NCI-H748 treated with DMSO at 0.1 percent for 48 hours (cell line): ENCODE measurements at places on chromosomes 12 and 14.

GRCh38 chr12:82517027-82517426 is 158.7 kb downstream of the METTL25 start:
- no peak for DNase-seq

DNA sequence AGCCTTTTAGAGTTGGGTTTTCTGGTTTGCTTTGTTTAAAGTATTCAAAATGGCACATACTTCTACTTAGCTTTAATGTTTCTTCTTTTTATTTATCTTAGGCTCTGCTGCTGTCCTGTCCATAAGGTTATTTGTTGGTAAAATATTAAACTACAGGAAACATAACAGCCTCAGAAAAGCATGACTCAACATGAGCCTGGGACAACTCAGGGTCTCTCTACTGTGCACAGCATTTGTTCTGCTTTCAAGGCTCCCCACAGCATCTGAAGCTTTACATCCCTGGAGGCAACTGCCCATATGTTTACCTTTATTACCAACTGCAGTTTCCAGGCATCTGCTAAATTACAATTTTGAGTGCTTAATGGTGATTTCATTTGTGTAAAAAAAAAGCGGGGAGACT is 954.2 kb upstream of the FBXO33 start:
- DNase-seq = no peak

DNA sequence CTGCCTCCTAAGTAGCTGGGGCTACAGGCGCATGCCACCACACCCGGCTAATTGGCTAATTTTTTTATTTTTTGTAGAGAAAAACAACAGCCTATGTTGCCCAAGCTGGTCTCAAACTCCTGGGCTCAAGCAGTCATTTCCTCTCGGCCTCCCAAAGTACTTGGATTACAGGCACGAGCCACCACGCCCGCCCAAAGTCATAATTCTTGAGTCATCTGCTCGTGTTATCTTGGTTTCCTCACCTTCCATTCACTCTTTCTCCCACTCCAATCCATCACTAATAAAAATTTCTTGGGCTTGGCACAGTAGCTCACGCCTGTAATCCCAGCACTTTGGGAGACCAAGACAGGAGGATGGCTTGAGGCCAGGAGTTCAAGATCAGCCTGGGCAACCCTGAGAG is 32.0 kb downstream of the ITGA7 start:
- DNase-seq = no peak

GRCh38 chr14:87638196-87638595 is 354.8 kb downstream of the GALC start:
- no peak for DNase-seq

GRCh38 chr12:38163442-38163801 is 153.2 kb upstream of the ALG10B start:
- DNase-seq = no peak

GRCh38 chr12:92259696-92260251 is 114.1 kb upstream of the BTG1 start:
- DNase-seq = no peak

GRCh38 chr14:39860596-39861228 is 428.5 kb upstream of the FBXO33 start:
- no peak for DNase-seq

GRCh38 chr14:91303091-91303923 is 58.8 kb upstream of the GPR68 start:
- no peak for DNase-seq
